Stimulated activated CD8-positive, alpha-beta memory T cell treated with anti-CD3 and anti-CD28 coated beads, Interleukin-7, amount 100 ng/mL, for 1 hour (primary cell): ENCODE measurements at places on chromosomes 11 and 22.

DNA sequence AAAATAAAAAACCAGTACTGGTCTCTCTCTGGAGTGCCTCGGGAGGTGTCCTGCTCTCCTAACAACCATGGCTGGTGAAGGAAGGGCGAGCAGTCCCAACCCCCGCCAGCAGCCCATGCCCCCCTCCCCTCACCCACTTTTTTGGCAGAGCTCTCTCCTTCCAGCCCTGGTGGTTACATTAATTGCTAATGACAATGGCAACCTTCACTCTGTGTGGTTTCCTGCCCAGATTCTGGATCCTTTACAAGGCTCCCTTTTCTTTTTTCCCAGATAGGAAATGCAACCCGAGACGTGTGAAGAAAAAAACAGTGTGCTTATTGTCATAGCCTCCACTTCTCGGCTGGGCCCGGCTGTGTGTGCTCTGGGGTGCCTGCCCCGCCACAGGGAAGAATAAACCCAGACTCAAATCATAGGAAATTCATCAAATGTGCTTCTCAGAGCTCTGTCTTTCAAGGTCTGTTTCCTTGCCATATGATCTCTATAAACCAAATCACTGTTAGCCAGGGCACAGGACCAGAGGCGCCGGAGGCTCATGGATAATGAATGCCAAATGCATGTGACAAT is 513.0 kb downstream of the SOX6 start:
- DNase-seq, result no peak

- no peak for DNase-seq
Measured at GRCh38 chr11:60878245-60879101, 11.1 kb downstream of the ZP1 start.

DNA sequence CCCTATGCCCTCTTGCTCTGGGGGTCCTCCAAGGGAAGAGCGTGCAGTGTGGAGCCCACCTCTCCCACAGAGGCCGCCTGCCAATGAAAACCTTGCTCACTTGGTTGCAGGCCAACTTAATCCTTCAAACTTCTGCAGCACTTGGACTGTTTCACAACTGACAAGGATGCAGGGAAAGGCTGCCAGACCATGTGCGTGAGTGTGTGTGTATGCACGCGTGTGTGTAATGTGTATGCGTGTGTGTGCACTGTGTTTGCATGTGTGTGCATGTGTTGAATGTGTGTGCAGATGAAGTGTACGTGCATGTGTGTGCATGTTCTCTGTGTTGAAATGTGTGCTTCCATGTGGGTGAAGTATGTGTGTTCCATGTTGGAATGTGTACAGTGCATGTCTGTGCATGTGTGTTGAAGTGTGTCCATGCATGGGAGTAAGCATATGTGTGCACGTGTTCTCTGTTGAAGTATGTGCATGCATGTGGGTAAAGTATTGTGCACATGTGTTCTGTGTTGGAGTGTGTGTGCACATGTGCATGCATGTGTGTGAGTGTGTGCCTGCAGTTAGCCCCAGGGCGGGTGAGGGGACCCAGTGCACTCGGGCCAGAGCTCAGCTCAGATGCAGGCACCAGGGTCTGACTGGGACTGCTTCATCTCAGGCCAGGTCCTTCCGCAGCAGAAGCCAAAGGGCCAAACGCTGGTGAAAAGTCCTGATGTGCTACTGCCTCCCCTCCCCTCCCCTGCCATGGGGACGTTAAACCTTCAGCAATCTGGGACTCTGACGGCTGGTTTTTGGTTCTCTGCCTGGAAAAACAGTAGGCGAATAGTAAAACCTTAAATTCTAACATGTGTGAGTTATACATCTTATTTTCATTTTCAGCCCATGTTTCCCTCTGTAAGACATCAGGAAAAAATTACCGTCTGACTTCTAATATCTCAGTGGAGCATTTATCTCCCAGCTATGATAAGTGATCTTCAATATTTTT is 72.0 kb downstream of the FLI1 start:
- DNase-seq, result no peak

GRCh38 chr11:65341856-65342255 is 8.2 kb downstream of the DPF2 start:
- DNase-seq, result no peak

DNA sequence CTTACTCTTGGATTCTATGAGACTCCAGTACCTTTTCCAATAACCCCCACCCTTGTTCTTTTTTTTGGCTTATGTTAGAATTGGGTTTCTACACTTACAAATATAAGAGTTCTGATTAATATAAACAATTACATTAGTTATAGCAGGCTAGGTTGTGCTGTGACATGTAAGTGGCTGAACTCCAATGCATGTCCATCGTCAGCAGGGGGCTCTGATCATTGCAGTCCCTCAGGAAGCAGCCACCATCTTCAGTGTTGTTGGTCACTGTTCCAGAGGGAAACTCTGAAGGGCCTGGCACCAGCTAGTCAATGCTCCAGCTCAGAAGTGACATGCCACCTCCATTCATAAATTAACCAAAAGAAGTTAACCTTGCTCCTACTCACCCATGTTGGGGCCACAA is 5.6 kb downstream of the LIPT2 start:
- no peak for DNase-seq

- DNase-seq, result no peak
Measured at GRCh38 chr11:15258433-15259165, 143.9 kb downstream of the INSC start.

DNA sequence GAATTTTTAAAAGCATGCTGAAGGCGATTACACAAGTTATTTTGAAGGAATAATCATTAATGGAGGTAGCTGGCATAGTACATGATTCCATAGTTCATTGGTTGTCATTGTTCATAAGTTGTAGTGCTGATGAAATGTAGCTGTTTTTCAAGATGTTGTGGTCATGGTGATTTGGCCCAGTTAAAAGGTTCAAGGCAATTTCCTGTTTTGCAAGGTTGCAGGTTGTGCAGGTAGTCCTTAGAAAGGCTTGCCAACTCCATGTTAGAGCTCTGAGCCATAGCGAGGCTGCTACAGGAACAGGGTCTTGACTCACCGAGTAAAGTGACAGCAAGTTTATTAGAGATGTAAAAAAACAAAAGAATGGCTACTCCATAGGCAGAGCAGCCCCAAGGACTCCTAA is 95.8 kb upstream of the CHORDC1 start:
- no peak for DNase-seq

GRCh38 chr22:50506611-50507420 is 686 bp downstream of the LMF2 start:
- DNase-seq, result no peak

GRCh38 chr11:8863838-8864237 is 47.2 kb upstream of the AKIP1 start:
- DNase-seq, result no peak

DNA sequence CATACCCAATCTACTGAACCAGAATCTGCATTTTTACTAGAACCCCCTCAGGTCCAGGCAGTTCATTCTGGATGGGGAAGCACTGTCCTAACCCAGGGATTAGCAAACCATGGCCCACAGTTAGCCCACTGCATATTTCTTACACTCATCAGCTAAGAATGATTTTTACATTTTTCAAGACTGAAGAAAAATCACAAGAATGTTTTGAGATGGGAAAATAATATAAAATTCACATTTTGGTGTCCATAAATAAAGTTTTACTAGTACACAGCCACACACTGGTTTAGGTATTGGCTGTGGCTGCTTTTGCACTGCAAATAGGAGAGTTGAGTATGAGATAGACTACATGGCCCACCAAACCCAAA is 59.4 kb downstream of the PPFIBP2 start:
- no peak for DNase-seq

DNA sequence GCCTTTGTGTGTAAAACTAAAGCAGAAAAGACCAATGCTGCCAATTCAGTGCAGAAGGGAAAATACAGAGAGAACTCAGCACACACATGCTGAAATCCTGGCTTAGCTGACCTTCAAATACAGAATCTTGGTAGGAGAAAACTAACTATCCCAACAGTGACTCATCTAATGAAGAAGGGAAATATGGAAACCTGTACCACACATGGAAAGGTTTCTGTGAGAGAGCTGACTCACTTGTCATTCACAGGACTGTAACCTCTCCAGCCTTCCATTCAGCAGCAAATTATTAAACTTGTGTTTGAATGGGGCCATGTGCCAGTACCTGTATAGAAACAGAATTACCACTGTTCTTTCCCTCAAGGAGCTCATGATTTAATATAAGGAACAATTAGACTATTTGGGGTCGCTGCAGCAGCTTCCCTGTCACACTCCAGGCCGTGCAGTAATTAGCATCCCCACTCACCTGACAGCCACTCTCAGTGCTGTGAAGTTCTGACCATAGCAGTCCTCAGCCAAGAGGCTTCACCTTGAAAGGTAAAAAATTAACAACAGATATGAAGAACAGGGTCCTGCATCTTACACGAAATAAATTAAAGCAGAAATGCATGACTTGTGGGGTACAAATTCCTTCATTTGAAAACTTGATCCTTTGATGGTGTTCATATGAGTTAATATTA is 53.9 kb downstream of the MSANTD4 start:
- DNase-seq, result no peak

DNA sequence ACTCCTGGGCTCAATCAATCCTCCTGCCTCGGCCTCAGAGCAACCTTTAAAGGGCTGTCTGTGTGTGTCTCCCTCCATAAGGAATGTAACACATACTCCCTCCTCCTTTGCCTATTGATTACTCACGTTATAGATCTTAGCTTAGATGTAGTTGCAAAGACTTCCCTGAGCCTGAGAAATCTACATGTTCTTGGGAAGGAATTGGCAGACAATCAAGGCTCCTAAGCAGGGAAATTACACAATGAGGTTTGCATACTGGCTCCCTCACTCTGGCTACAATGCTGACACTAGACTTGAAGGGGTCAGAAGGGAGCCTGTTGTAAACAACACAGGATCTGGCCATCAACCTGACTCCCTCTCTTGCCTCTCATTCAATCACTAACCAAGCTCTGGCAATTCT is 5.2 kb upstream of the OLFML1 start:
- DNase-seq, result no peak

- DNase-seq, result no peak
Measured at GRCh38 chr11:117993988-117994745, 8.0 kb downstream of the IL10RA start.
